ENCODE measurements at places on chromosomes 7 and 10. TPM values are rescaled to one million over a fixed set of nuclear protein-coding genes. Genes with fewer than 3 reads are reported as not detected.

DNA sequence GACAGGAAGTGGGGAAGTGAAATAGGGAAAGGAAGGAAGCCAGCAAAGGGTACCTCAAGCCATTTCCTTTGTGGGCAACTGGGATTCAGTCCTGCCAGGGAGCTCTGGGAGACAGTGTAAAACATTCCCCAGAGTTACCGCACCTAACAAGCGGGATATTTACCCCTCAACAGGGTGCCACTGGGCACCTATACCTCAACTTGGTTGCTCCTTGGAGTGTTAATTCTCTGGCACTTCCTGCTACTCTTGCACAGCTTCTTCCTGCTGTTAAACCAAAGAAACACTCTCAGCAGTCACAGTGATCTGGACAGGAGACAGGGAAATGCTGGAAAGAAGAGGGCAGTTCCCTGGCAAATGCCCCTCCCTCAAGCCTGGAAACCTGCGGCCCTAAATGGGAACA is 151.3 kb downstream of the REEP3 start:
- DNase-seq: no peak
- H3K4me3 ChIP-seq: no peak overlapping the region
- no peaks in the 10 kb centered on the region for H3K36me3 ChIP-seq
- no peaks in the 10 kb centered on the region for H3K4me1 ChIP-seq

- H3K27me3 ChIP-seq: no peaks in the 10 kb centered on the region
- H3K27ac ChIP-seq: no peak overlapping the region
- no peaks in the 10 kb centered on the region for H3K4me1 ChIP-seq
- no peak for DNase-seq
- H3K36me3 ChIP-seq: no peaks in the 10 kb centered on the region
- no peak overlapping the region for H3K4me3 ChIP-seq
Measured at GRCh38 chr10:62471711-62472110, 97.5 kb downstream of the ZNF365 start.

DNA sequence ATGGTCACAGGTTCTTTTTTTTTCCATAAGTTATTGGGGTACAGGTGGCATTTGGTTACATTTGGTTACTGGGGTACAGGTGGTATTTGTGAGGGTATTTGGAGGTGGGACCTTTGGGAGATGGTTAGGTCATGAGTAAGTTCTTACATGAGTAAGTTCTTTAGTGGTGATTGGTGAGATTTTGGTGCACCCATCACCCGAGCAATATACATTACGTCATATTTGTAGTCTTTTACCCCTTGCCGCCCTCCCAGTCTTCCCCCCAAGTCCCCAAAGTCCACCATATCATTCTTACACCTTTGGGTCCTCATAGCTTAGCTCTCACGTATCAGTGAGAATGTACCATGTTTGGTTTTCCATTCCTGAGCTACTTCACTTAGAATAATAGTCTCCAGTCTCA is 49.2 kb upstream of the R3HCC1L start:
- H3K4me3 ChIP-seq: no peak overlapping the region
- H3K36me3 ChIP-seq: no peaks in the 10 kb centered on the region
- no peaks in the 10 kb centered on the region for H3K27me3 ChIP-seq

GRCh38 chr7:70693686-70694433 is 438.1 kb upstream of the GALNT17 start:
- H3K27ac ChIP-seq: peak overlapping the region; percentile 81
- no peaks in the 10 kb centered on the region for H3K4me1 ChIP-seq
- peak; percentile 74 for DNase-seq
- H3K36me3 ChIP-seq: no peaks in the 10 kb centered on the region
- peak overlapping the region; percentile 83 for H3K4me3 ChIP-seq

The ARHGEF35 gene
- 9.7 TPM for total RNA-seq

GRCh38 chr10:118957966-118958365 is 71.5 kb upstream of the NANOS1 start:
- no peaks in the 10 kb centered on the region for H3K27me3 ChIP-seq
- H3K4me1 ChIP-seq: no peaks in the 10 kb centered on the region
- DNase-seq: no peak
- no peak overlapping the region for H3K4me3 ChIP-seq
